ENCODE measurements at places on chromosomes 7 and 10. TPM values are rescaled to one million over a fixed set of nuclear protein-coding genes. Genes with fewer than 3 reads are reported as not detected.

The BMS1 gene
- total RNA-seq = 12.5 TPM

The RPEL1 gene
- total RNA-seq = 0.30 TPM

The UCN3 gene
- 0.53 TPM for total RNA-seq

The TWIST1 gene
- total RNA-seq = not detected

The PIP4K2A gene
- 67.6 TPM for total RNA-seq

The FOXP2 gene
- 10.1 TPM for total RNA-seq

The RASA4B gene
- total RNA-seq = 22.6 TPM

The MORN4 gene
- total RNA-seq = 5.4 TPM

The ZNF503 gene
- 28.3 TPM for total RNA-seq

The TMEM236 gene
- 5.9 TPM for total RNA-seq

The ZNF804B gene
- not detected for total RNA-seq

The GPC2 gene
- total RNA-seq = 0.77 TPM

The FRMD4A gene
- total RNA-seq = 64.8 TPM

The CALD1 gene
- total RNA-seq = 140 TPM

The EVX1 gene
- not detected for total RNA-seq

The ZNF680 gene
- total RNA-seq = 13.6 TPM

The SLC16A9 gene
- total RNA-seq = 0.83 TPM

The LARP4B gene
- total RNA-seq = 114 TPM

The NME8 gene
- not detected for total RNA-seq

The BLNK gene
- total RNA-seq = 11.2 TPM

The HGF gene
- total RNA-seq = 17.2 TPM

The HSPA12A gene
- 8.8 TPM for total RNA-seq

The TBXAS1 gene
- total RNA-seq = 92.6 TPM

The PAPSS2 gene
- 137 TPM for total RNA-seq

All from lower lobe of right lung (tissue), 2 donors.